Left ventricle myocardium inferior (tissue), 1 donor: ENCODE measurements at places on chromosomes 7 and 10. TPM values are rescaled to one million over a fixed set of nuclear protein-coding genes. Genes with fewer than 3 reads are reported as not detected.

Gene NPSR1
- not detected for total RNA-seq

DNA sequence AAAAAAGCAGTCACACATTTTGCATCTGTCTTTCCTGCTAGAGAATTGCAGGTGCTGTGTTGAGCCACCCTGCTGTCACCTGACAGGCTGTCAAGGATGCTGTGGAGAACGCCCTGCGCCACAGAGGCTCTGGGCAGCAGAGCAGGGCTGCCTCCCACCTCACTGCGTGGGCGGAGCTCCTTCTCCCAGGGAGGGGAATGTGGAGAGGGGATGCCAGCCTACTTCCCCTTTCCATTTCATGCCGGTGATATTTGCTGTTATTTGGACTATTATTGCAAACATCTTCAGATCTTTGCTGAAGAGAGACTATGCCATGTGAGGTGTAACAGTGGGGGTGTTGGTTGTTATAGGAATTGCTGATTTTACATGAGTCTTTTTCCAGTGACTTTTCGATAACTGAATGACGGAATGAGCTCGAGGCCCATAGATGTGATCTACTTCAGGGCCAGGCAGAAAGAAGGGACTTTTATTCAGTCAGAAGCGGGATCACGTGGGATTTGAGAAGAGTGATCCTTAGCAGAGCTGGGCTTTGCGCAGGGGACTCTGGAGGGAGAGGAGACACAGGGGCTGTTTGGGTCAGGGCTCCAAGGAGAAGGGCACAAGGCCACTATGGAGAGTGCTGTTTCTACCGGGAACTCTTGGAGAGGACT is 13.6 kb upstream of the PRKAG2 start:
- no peaks in the 10 kb centered on the region for H3K36me3 ChIP-seq
- DNase-seq: no peak
- peaks cover 30% of the 10 kb centered on the region for H3K27me3 ChIP-seq
- no peak overlapping the region for H3K27ac ChIP-seq
- H3K4me1 ChIP-seq: peaks cover 17% of the 10 kb centered on the region

Gene THAP5
- total RNA-seq: 24.4 TPM

GRCh38 chr10:49830016-49830415 is 67.9 kb upstream of the OGDHL start:
- no peak overlapping the region for H3K27ac ChIP-seq
- H3K4me3 ChIP-seq: no peak overlapping the region
- DNase-seq: no peak
- H3K4me1 ChIP-seq: no peaks in the 10 kb centered on the region
- H3K36me3 ChIP-seq: peaks cover 60% of the 10 kb centered on the region

- DNase-seq: no peak
- H3K4me1 ChIP-seq: peaks cover 19% of the 10 kb centered on the region
- no peaks in the 10 kb centered on the region for H3K27me3 ChIP-seq
- H3K36me3 ChIP-seq: no peaks in the 10 kb centered on the region
Measured at GRCh38 chr7:70374772-70375533, 757.0 kb upstream of the GALNT17 start.

- no peak for DNase-seq
- peaks cover 83% of the 10 kb centered on the region for H3K27me3 ChIP-seq
- no peak overlapping the region for H3K4me3 ChIP-seq
- no peak overlapping the region for H3K27ac ChIP-seq
- no peaks in the 10 kb centered on the region for H3K4me1 ChIP-seq
- H3K36me3 ChIP-seq: no peaks in the 10 kb centered on the region
Measured at GRCh38 chr7:131765575-131765974, 209.1 kb upstream of the PODXL start.

Gene ADARB2
- total RNA-seq: 0.11 TPM

- H3K4me1 ChIP-seq: no peaks in the 10 kb centered on the region
- no peaks in the 10 kb centered on the region for H3K36me3 ChIP-seq
- no peak for DNase-seq
Measured at GRCh38 chr10:10310498-10310897, 707.2 kb upstream of the CELF2 start.

GRCh38 chr7:93877742-93878141 is 12.8 kb downstream of the TFPI2 start:
- DNase-seq: no peak
- no peak overlapping the region for H3K27ac ChIP-seq
- no peak overlapping the region for H3K4me3 ChIP-seq
- no peaks in the 10 kb centered on the region for H3K27me3 ChIP-seq
- H3K4me1 ChIP-seq: no peaks in the 10 kb centered on the region

Gene OR2A42
- total RNA-seq: not detected

GRCh38 chr10:34190580-34190979 is 624.5 kb downstream of the PARD3 start:
- DNase-seq: no peak
- H3K4me1 ChIP-seq: peaks cover 6% of the 10 kb centered on the region
- no peak overlapping the region for H3K4me3 ChIP-seq

GRCh38 chr7:155721056-155721455 is 76.6 kb downstream of the RBM33 start:
- no peak for DNase-seq
- peaks cover 36% of the 10 kb centered on the region for H3K4me1 ChIP-seq
- H3K27me3 ChIP-seq: no peaks in the 10 kb centered on the region
- H3K36me3 ChIP-seq: peaks cover 24% of the 10 kb centered on the region

GRCh38 chr10:33804584-33804983 is 470.1 kb upstream of the NRP1 start:
- H3K27ac ChIP-seq: no peak overlapping the region
- H3K27me3 ChIP-seq: no peaks in the 10 kb centered on the region
- no peak for DNase-seq
- H3K4me3 ChIP-seq: no peak overlapping the region
- no peaks in the 10 kb centered on the region for H3K36me3 ChIP-seq

Gene HTR5A
- total RNA-seq: not detected

DNA sequence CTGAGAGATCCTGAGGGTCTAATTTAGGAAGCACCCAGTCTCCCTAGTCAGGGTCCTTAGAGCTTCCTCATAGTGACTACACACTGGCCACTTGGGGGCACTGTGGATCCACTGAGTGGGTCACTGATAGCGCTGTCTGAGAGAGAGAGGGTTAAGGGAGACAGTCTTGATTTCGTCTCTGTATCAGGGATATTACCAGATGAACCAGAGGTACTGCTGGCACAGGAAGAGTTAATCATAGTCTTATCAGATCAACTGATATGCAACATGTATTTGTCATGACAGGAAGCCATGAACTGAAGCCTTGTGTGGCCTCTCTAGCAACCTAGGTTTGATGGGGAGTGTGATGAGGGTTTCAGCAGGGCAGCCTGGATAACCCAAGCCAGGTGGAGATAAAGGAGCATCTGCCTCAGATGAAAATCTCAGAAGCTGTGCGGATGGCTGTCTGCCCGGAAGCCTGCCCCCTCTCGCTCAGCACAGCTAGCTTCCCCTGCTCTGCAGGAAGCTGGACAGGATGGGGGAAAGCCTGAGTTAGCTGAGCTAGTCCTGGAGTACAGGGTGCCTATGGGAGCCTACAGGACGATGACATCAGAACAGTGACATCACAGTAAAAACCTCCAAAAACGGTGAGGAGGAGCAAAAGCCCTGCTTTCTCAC is 214.0 kb upstream of the PRSS1 start:
- H3K27me3 ChIP-seq: peaks cover 20% of the 10 kb centered on the region
- no peaks in the 10 kb centered on the region for H3K4me1 ChIP-seq
- DNase-seq: peak; percentile 19
- no peak overlapping the region for H3K4me3 ChIP-seq
- H3K27ac ChIP-seq: no peak overlapping the region

DNA sequence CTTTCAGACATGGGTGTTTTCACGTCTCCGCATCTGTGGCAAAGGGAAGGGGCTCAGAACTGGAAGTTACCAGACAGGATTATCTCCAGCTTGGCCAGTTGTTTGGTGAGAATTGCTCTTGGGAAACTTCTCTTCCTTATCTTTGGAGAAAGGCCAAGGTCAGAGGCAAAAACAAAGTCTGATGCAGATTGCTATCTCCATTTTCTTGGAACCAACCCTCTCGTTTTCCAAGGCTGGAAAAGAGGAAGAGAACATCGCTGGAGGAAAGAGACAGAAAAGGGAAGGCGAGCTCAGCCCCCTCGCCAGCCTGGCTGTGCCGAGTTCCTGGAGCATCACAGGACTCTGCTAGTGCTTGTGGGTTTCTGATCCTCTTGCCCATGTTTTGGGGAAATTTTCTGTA is 396.8 kb upstream of the SHH start:
- H3K4me3 ChIP-seq: no peak overlapping the region
- H3K36me3 ChIP-seq: no peaks in the 10 kb centered on the region

Gene ACSM6
- total RNA-seq: not detected

GRCh38 chr10:3231951-3232730 is 59.6 kb upstream of the PITRM1 start:
- H3K4me1 ChIP-seq: peaks cover 10% of the 10 kb centered on the region
- no peak for DNase-seq
- H3K27me3 ChIP-seq: peaks cover 6% of the 10 kb centered on the region
- H3K27ac ChIP-seq: no peak overlapping the region
- no peak overlapping the region for H3K4me3 ChIP-seq

Gene DNAJB6
- 211 TPM for total RNA-seq

DNA sequence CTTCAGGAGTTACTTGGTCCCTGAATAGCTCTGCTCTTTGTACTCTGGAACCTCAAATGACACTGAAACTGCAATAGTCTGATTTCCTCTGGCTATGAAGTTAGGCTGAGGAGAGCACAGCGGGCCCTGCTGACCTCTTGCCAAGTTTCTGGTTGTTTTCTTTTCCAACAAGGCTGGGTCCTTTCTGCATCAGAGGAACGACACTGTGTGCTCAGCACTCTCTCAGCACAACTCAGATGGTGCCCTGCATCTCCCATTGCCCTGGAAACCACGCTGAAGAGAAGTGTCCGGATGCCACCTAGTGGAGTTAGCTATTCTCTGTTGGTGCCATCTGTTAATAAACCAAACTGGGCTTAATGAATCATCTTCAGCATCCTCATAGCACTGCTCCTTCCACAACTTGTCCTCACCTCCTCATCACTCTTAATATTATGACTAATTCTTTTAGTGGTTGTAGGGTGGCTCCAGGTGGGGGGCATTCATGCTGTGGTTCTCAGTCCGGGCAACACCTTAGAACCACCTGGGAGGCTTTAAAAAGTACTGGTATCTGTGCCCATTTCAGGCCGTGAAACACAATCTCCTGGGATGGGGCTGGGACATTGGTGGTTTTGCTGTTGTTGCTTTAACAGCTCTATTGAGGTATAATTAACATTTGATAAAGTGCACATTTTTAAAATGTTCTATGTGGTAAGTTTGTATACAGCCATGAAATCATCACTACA is 8.2 kb upstream of the EFCAB10 start:
- DNase-seq: peak; percentile 16
- H3K4me1 ChIP-seq: peaks cover 6% of the 10 kb centered on the region
- H3K27ac ChIP-seq: no peak overlapping the region
- no peaks in the 10 kb centered on the region for H3K27me3 ChIP-seq

GRCh38 chr7:152872061-152872744 is 112.7 kb downstream of the ACTR3B start:
- no peak overlapping the region for H3K27ac ChIP-seq
- H3K36me3 ChIP-seq: no peaks in the 10 kb centered on the region
- H3K27me3 ChIP-seq: no peaks in the 10 kb centered on the region
- H3K4me3 ChIP-seq: no peak overlapping the region
- no peak for DNase-seq

Gene TAS2R38
- total RNA-seq: not detected

GRCh38 chr10:123270221-123270620 is 116.0 kb downstream of the BUB3 start:
- H3K4me3 ChIP-seq: no peak overlapping the region
- no peaks in the 10 kb centered on the region for H3K4me1 ChIP-seq
- DNase-seq: no peak
- no peaks in the 10 kb centered on the region for H3K36me3 ChIP-seq

Gene NXPH1
- total RNA-seq: not detected

GRCh38 chr7:30019960-30020359 is 6.5 kb downstream of the FKBP14 start:
- H3K36me3 ChIP-seq: peaks cover 27% of the 10 kb centered on the region
- DNase-seq: no peak
- H3K27ac ChIP-seq: no peak overlapping the region
- peaks cover 7% of the 10 kb centered on the region for H3K4me1 ChIP-seq

GRCh38 chr10:5601826-5602495 is 64.4 kb downstream of the ASB13 start:
- peaks cover 9% of the 10 kb centered on the region for H3K27me3 ChIP-seq
- H3K36me3 ChIP-seq: no peaks in the 10 kb centered on the region
- H3K4me3 ChIP-seq: no peak overlapping the region
- no peaks in the 10 kb centered on the region for H3K4me1 ChIP-seq
- no peak overlapping the region for H3K27ac ChIP-seq
- DNase-seq: no peak

GRCh38 chr7:102840404-102840803 is 72.4 kb upstream of the LRRC17 start:
- no peaks in the 10 kb centered on the region for H3K4me1 ChIP-seq
- H3K27me3 ChIP-seq: no peaks in the 10 kb centered on the region

DNA sequence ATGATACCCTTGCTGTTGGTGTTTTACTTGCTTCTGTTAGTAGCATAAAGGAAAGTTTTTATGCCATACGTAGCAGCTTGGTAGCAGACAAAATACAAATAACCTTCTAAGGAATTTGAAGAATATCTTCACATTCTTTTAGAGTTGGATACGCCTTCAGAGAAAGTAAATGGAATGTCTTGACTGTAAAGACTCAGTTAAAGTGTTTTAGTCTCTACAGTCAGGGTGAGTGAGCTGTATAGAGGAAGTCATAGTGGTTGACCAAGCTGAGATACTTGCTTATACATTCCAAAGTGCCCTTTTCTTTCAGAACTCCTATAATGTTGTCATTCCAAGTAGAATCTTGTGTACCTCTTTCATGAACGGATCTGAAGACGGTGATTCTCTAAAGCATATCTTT is 37.7 kb downstream of the RABGEF1 start:
- H3K27ac ChIP-seq: no peak overlapping the region
- H3K27me3 ChIP-seq: no peaks in the 10 kb centered on the region
- peaks cover 51% of the 10 kb centered on the region for H3K36me3 ChIP-seq
- H3K4me3 ChIP-seq: no peak overlapping the region
- peaks cover 16% of the 10 kb centered on the region for H3K4me1 ChIP-seq

- no peaks in the 10 kb centered on the region for H3K27me3 ChIP-seq
- peak overlapping the region; percentile 95 for H3K4me3 ChIP-seq
- H3K27ac ChIP-seq: peak overlapping the region; percentile 94
Measured at GRCh38 chr10:123009105-123009820, 457 bp downstream of the ACADSB start.

- DNase-seq: no peak
- no peak overlapping the region for H3K27ac ChIP-seq
- H3K4me3 ChIP-seq: peak overlapping the region; percentile 50
- no peaks in the 10 kb centered on the region for H3K36me3 ChIP-seq
- H3K27me3 ChIP-seq: peaks cover 76% of the 10 kb centered on the region
Measured at GRCh38 chr7:22549667-22550513, 49.9 kb upstream of the STEAP1B start.

- H3K27ac ChIP-seq: peak overlapping the region; percentile 91
- no peak for DNase-seq
- H3K36me3 ChIP-seq: no peaks in the 10 kb centered on the region
Measured at GRCh38 chr10:29840516-29841276, 205.9 kb upstream of the SVIL start.

GRCh38 chr7:16891338-16891737 is 9.6 kb upstream of the AGR3 start:
- no peaks in the 10 kb centered on the region for H3K27me3 ChIP-seq
- H3K4me1 ChIP-seq: no peaks in the 10 kb centered on the region
- no peaks in the 10 kb centered on the region for H3K36me3 ChIP-seq
- H3K27ac ChIP-seq: no peak overlapping the region
- no peak for DNase-seq

Gene LLCFC1
- total RNA-seq: not detected

Gene ABCC2
- total RNA-seq: 0.22 TPM
